Stimulated activated CD4-positive, alpha-beta T cell treated with anti-CD3 and anti-CD28 coated beads, TNF-alpha, amount 100 ng/mL, for 24 hours (primary cell): ENCODE measurements at places on chromosomes 1 and 21.

GRCh38 chr1:233960386-233960785 lies 55.9 kb downstream of the SLC35F3 start:
- no peak for DNase-seq

- no peak for DNase-seq
These were observed 54.4 kb downstream of the NTMT2 start for GRCh38 chr1:170200161-170200560.

GRCh38 chr1:46577671-46578070 lies 26.2 kb upstream of the KNCN start:
- no peak for DNase-seq

GRCh38 chr1:209652873-209653401 lies 712 bp upstream of the LAMB3 start:
- peak; percentile 17 for DNase-seq
